HFFc6 (cell line): ENCODE measurements at places on chromosomes 1 and 21.

DNA sequence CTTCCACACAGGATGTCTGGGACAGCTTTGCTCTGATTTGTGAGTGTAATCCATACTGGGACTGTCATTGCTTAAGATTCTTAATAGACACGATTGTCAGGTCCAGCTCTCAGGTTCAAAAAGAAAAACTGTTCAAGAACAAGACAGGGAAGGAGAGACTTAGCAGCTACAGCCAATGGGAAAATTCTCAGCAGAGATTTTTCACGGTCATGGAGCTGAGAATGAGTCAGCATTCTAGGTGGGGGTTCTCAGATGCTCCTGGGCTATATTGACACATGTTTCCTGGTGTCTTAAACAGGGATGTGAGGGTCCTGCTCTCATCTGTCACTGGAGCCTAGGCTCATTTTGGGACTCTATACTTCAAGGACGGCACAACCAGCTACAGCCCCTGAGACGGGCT lies 318.3 kb downstream of the RRAGC start:
- DNase-seq: no peak

GRCh38 chr1:89557956-89558355 lies 33.3 kb downstream of the LRRC8B start:
- no peak for DNase-seq

- no peak for DNase-seq
Observed at GRCh38 chr21:22076471-22076870, 1078.3 kb downstream of the NCAM2 start.

GRCh38 chr1:156571261-156571852 lies 1.0 kb downstream of the IQGAP3 start:
- peak; percentile 93 for DNase-seq

- DNase-seq: no peak
Observed at GRCh38 chr1:58886611-58887010, 102.8 kb upstream of the JUN start.

- no peak for DNase-seq
Observed at GRCh38 chr1:32917521-32917920, 16.3 kb upstream of the TMEM54 start.

- no peak for DNase-seq
Observed at GRCh38 chr1:188668083-188668482, 1809.6 kb downstream of the BRINP3 start.

DNA sequence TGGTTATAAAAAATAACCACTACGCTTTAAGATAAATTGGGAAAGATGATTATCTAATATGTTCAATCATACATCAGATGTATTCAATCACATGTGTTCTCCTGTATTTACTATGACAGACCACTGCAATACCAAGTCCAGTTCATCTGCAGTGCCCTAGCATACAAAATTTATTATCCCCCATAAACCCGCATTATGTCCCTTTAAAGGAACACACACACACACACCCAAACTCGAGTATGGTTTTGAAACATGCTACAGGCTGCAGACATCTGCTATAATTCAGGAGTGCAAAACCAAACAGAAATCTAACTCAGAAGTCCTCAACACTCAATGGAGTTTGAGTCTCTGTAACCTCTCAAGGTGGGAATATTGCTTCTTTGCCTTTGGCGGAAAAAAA lies 14.9 kb downstream of the ODF2L start:
- DNase-seq: no peak

- DNase-seq: no peak
Observed at GRCh38 chr1:50476800-50477199, 53.6 kb upstream of the DMRTA2 start.

- peak; percentile 82 for DNase-seq
Observed at GRCh38 chr1:116529199-116529631, 41.6 kb downstream of the CD58 start.

DNA sequence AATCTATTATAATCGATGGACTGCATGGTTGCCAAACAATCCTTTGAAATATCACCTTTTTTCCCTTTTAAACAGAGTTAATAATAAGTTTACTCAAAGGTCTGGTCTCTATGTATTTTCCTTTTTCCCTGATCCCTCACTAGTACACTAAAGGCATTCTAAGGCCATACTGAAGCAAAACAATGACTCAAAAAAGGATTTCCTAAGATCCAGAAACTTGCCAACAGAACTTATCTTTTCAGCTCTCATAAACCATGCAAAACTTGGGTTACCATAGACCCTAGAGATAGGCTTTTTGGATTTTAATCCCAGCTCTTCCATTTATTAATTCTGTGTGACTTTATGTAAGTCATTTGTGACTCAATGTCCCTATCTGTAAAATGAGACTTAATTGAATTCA lies 77.1 kb downstream of the IFI44 start:
- DNase-seq: no peak

DNA sequence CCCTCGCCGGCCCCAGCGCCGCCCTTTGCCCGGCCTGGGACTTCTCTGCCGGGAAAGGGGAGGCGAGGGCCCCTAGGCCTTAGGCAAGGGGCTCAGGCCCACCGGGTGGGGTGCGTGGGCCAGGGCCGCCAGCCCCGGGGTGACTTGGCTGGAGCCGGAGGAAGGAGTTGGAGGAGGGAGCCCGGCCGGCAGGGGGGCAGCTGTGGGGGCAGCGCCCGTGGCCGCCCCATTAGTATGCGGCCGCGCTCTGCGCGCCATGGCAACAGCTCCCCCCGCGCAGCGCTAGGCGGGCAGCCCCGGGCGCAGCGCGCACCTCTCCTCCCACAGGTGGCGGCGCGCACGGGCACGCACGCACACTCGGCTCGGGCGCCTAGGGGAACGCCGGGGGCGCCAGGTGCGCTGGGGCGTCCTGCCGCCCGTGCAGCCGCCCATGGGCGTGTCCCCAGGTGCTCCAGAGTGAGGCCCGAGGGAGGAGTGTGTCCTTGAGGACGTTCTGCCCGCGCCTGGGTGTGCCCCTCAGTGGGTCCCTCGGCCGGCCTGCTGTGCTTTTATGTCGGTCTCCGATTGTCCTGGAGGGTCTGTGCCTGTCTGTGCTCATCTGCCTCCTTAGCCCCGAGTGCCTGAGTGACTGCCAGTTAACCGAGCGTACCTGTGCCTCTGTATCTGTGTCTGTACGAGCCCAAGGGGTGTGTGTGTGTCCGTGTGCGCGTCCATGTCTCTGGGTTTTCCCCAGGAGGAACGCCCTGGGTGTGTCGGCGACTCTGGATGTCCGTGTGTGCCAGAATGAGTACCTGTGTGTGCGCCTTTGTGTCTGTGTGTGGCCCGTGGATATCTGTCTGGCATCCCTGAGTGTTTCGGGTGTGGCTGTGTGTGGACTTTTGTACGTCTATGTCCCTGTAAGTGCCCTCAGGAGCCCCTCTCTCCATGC lies 38.2 kb upstream of the WASF2 start:
- no peak for DNase-seq

DNA sequence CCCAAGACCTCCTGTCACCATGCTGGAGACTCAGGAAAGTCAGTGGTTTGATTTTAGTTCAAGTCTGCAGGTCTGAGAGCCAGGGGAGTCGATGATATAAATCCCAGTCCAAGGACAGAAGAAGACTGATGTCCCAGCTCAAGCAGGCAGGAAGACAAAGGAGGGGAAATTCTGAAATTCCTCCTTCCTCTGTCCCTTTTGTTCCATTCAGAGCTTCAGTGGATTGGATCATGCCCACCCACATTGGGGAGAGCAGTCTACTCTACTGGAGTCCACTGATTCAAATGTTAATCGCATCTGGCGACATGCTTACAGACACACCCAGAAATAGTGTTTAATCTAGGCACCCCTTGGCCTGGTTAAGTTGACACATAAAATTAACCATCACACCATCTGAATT lies 7.2 kb upstream of the ADAMTS1 start:
- DNase-seq: no peak

- DNase-seq: no peak
Observed at GRCh38 chr1:6909857-6910256, 124.6 kb downstream of the CAMTA1 start.

DNA sequence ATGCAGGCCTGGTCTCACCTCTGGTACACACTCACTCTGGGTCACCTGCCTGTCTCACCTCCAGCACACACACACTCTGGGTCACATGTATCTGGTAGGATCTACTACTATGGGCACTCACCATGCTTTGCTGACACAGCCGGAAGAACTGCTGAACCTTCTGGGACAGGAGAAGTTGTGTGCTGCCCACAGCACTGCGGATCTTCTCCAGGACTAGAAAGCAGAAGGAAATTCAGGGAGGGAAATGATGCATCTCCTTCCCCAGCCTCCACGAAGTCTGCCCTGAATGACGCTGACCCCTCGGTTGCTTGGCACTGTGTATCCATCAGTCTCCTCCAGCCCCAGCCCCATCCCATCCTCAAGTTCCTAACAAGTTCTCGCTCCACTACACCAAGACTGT lies 7.9 kb upstream of the SMIM12 start:
- no peak for DNase-seq

GRCh38 chr21:28345934-28346333 lies 646.7 kb downstream of the LTN1 start:
- no peak for DNase-seq

- DNase-seq: no peak
Observed at GRCh38 chr1:27406362-27406680, 13.9 kb downstream of the GPR3 start.

- DNase-seq: no peak
Observed at GRCh38 chr1:32885676-32886003, 651 bp upstream of the HPCA start.

DNA sequence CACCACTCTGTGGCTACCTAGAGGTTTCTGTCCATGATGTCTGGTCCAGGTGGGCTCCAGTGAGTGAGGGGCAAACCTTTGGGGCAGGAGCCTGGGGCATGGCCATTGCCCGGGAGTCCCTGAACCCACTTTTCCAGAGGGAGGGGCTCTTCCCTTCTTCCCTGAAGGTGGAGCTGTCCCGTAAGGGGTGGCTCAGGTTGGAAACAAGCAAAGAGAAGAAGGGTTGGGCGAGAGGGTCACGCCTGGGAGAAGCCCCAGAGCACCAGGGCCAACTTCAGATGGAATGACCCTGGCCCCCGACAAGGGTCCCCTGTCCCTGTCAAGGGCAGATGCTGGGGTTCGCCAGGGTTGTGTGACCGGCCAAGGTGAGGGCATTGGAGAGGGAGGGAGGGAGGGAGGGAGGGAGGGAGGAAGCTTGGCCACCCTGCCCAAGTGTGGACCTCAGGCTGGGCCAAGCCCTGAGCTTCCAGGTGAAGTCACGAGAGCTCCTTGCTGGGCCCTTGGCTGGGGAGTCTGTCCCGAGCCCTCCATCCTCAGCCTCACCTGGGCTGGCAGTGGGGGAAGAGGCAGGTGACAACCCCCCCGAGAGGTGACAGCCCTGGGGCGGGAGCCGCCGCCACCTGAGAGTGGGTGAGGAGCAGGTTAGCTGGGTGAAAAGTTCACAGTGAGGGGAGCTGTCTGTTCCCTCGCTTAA lies 69.6 kb downstream of the DHRS3 start:
- DNase-seq: no peak

DNA sequence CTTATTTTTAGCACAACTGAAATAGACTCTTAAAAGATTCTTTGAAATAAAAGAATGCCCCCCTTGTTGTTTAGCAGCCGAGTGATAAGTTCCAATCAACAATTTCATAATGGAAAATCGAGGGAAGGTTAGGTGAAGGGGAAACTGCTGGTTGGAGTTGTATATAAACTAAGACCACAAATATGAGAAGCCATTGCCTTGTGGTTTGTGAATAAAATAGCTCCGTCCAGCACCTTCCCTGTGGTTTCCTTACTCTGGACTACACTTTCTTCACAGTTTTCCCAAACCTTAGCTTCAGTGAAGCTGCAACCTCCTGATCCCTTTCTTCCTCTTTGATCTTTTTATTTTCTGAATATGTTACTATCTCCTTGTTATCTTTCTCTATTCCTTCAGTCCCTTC lies 6.7 kb upstream of the RAB3GAP2 start:
- no peak for DNase-seq

DNA sequence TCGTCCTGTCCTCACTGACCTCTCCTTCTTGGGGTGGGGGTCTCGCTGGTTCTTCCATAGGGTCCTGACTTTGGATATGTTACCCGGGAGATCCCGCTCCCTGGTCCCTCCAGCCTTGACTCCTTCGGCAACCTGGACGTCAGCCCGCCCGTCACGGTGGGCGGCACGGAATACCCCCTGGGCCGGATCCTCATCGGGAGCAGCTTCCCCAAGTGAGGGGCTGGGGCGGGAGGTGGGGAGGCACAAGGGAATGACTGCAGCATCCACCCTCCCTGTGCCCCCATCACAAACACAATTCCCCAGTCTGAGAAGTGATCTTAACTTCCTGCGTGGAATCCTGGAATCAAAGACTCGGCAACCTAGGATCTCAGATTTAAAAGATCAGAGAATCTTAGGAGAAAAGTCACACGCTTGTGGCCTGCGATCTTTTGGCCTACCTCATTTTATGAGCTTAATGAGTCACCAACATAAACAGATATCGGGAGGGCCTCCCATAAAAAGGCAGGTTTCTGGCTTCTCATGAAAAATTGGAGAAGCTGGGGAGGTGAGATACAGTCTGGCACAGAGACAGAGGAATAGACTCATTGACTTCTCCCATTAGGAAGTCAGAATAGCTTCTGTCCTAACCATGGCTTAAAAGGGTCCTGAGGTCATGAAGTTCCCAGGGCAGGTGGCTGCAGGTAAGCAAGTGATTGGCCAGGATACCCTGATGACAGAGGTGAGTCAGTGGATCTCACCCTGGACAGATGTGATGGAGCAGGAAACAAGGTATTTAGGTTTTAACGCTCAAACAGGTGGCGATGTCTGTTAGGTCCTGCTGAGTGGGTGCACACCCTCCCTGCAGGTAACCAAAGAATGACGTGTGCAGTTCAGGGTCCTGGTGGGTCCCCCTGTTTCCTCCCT lies 15.9 kb upstream of the PADI3 start:
- DNase-seq: peak; percentile 94
